ENCODE measurements at places on chromosomes 11 and 22. TPM values are rescaled to one million over a fixed set of nuclear protein-coding genes. Genes with fewer than 3 reads are reported as not detected.

The CLCF1 gene
- 9.3 TPM for total RNA-seq

GRCh38 chr11:63766531-63767235 is 1.9 kb downstream of the ZFTA start:
- DNase-seq: no peak

DNA sequence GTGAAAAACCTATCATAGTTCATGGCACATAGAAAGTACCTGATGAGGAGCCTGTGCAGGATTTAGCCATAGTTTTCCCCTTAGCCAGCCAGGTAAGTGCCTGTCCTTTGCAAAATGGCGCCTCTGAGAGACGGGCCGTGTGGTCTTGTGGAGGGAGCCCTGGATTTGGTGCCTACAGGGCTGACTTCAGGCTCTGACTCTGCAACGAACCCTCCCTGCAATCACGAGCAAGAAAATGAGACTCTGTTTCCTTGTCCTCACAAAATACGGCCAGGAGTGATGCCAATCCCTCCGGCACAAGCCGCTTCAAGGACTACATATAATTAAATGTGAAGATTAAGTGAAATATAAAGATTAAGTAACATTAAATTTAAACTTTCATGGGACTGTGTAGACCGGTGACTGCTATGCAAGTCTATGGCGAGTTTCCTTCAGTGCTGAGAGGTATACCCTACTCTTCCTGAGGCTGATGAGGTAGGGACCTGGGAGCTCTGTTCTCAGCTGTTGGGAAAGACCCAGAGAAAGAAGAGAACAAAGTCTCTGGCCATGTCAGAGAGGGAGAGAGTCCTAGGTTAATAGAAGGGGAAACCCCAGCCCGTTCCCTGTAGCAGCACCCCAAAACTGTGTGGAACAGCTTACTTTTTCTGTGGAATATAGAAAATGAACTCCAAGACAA is 6.1 kb upstream of the CXCR5 start:
- DNase-seq: no peak

- DNase-seq: no peak
Observed at GRCh38 chr11:72297828-72298227, 53.9 kb upstream of the PHOX2A start.

All from Panc1 (cell line).